Heart right ventricle (tissue), 16 donors: ENCODE measurements at places on chromosomes 3 and 15. TPM values are rescaled to one million over a fixed set of nuclear protein-coding genes. Genes with fewer than 3 reads are reported as not detected.

- no peaks in the 10 kb centered on the region for H3K27me3 ChIP-seq
- H3K4me3 ChIP-seq, result peak overlapping the region; percentile 32
- H3K4me1 ChIP-seq, result peaks cover 91% of the 10 kb centered on the region
Observed at GRCh38 chr3:129592381-129593131, 13.9 kb downstream of the PLXND1 start.

- peak; percentile 33 for DNase-seq
- no peak overlapping the region for H3K4me3 ChIP-seq
- no peaks in the 10 kb centered on the region for H3K36me3 ChIP-seq
- no peaks in the 10 kb centered on the region for H3K27me3 ChIP-seq
- peak overlapping the region; percentile 87 for H3K27ac ChIP-seq
Observed at GRCh38 chr3:130849091-130849552, 44.8 kb upstream of the ATP2C1 start.

- no peak overlapping the region for H3K4me3 ChIP-seq
- no peaks in the 10 kb centered on the region for H3K4me1 ChIP-seq
- H3K27ac ChIP-seq, result no peak overlapping the region
- no peaks in the 10 kb centered on the region for H3K27me3 ChIP-seq
Observed at GRCh38 chr15:58852347-58852746, 81.1 kb downstream of the SLTM start.

Gene CCDC9B
- 158 TPM for total RNA-seq

DNA sequence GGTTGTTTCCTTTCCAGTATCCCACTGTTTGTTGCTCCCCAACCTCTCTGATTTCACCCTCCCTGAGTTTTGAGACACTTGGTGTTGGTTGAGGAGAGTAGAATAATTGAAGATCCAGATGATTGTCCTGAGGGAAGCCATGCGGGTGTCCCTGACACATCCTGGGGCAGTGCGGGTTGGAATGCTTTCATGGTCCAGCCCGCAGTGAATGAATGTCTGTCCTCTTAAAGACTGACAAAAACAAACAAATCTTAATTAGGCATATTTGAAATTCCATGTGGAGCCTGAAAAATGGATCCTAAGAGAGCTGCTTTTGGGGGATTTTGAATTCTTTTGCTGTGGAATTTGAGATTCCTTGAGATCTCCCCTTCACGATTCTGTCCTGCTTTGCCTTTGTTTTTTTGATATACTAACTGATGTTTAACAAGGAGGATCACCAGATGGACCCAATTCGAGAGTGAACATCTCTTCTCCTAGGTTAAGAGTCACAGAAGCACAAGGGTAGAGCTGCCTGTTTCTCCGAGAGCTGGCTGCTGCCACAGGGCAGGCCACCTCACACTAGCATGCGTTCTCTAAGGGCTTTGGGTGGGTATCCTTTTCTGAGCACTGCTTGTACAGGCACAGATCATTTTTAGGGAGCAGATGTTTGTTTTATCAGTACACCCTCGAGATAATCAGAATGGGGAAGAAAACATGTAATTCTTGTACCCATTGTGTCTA, 47.4 kb downstream of the GPR171 start:
- H3K4me3 ChIP-seq, result no peak overlapping the region
- no peaks in the 10 kb centered on the region for H3K4me1 ChIP-seq
- no peaks in the 10 kb centered on the region for H3K36me3 ChIP-seq
- H3K27me3 ChIP-seq, result no peaks in the 10 kb centered on the region
- no peak for DNase-seq

- DNase-seq, result no peak
- no peaks in the 10 kb centered on the region for H3K27me3 ChIP-seq
- H3K36me3 ChIP-seq, result no peaks in the 10 kb centered on the region
- H3K4me3 ChIP-seq, result no peak overlapping the region
- no peak overlapping the region for H3K27ac ChIP-seq
- peaks cover 9% of the 10 kb centered on the region for H3K4me1 ChIP-seq
Observed at GRCh38 chr3:151142929-151143328, 57.5 kb downstream of the MED12L start.
